HCT116 (cell line): ENCODE measurements at places on chromosomes 5 and 9. TPM values are rescaled to one million over a fixed set of nuclear protein-coding genes. Genes with fewer than 3 reads are reported as not detected.
A peak's percentile ranks its signal among the peaks of the same experiment; 100 is the strongest.

The CD14 gene
- 0.42 TPM for total RNA-seq

The INSL6 gene
- total RNA-seq: not detected

The SCGB3A2 gene
- not detected for total RNA-seq

DNA sequence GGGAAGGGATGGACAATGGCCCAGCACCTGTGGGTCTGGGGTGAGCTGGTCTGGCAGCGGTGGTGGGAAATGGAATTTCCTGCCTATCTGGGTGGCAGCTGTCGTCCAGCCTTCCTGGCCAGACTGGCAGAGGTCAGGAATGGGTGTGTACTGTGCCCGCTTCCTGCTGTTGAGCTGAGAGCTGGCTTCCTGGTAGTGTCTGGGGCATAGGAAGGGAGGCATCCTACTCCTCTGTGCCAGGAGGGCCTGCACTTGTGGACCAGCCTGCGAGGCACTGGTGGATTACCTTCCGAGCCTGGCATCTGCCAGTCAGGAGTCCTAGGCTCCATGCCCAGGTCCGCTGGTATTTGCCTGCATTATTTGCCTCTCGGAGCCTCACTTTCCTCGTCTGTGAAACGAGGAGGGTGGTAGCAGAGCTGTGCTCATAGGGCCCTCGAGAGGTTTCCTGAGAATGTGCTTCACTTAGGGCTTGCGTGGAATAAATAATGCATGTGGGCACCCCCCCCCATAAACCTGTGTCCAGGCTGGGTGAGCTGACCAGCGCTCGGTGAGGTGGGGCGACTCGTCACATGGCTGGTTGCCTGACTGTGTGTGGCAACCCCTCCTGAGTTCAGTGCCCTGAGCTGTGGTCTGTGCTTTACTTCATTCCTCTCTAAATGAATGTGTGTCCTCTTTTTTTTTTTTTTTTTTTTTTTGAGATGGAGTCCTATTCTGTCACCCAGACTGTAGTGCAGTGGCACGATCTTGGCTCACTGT is 47.7 kb downstream of the HMCN2 start:
- DNase-seq: no peak

DNA sequence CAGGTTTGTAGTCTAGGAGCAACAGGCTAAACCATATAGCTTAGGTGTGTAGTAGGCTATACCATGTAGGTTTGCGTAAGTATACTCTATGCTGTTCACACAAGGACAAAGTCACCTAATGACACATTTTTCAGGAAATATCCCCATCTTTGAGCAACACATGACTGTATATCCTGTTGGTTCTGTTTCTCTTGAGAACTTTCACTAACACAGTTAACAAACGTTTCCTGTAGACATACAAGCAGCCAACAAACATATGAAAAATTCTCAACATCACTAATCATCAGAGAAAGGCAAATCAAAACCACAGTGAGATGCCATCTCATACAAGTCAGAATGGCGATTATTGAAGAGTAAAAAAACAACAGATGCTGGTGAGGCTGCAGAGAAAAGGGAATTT is 68.2 kb downstream of the NR2F1-AS1 start:
- no peak for DNase-seq

The FOXD4L6 gene
- 0.54 TPM for total RNA-seq

The PDZD2 gene
- 0.37 TPM for total RNA-seq

DNA sequence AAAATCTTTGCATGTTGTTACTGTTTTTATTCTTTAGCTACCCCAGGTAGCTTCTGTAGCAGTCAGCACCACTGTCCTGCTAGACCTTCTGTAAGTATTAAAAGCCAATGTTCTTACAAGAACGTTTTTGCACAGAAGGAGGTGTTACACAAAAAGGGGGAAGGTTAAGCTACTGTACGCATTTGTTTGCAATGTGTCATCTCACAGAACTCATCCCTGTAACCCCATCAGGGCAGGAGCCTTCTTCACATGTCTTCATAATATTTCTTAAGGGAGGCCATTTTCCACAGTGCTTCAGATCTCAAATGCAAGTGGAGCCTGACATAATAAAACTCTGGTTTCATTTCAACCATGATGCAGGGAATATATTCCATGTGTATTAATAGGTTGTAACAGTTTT is 67.9 kb downstream of the OSMR start:
- DNase-seq: no peak

DNA sequence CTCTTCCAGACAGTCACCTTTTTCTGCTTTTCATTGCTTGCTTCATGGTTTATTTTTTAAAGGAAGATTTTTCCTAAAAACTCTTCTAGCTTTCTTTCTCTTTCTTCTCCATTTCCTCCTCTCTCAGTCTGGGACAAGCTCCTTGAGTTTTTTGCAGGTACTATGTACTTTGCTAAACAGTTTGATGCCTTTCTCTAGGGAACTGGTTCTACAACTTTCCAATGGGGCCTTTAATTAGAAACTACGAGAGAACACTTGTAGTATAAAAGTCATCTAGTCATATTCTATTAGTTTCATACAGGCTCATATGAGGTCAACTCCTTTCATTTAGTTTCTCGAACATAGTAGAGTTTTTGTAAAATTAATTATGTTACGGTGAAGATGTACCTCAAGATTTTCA is 189.6 kb downstream of the DOCK8 start:
- DNase-seq: no peak

DNA sequence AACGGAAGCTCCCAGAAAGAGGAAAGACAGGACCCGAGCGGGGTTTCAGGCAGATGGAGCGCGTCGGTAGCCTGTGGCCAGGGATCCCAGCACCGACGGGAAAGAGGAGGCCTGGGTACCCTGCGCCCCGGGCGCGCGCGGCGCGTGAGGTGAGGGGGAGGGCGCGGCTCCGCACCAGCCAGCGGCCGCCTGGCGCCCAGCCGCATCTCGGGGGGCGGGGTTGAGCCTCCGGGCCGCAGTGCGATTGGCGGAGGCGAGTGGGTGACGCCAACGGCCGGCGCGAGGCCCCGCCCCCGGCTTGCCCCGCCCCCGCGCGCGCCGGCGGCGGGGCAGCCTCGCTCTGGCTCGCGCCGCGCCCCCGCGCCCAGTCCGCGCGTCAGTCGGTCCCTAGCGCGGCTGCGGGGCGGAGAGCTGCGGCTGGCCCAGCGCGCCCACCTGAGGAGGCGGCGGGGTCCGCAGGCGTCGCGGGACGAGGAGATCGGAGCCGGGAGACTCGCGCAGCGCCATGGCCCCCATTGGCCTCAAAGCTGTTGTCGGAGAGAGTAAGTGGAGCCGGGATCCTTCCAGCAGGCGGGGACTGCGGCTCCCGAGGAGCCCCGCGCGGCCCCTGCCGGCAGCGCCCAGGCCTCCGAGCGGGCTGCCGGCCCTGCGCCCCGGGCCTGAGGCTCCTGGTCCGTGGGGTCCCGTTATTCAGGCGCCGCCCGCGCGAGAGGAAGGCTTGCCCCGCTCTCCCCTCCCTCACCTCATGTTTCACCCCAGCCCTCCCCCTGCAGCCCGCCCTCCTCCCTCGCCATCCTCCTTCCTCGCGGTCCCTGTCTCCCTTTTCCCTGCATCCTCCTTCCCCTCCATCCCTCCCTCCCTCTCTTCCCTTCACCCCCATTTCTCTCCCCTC is at the start of gene STXBP1:
Gene STXBP1, plus strand, starts transcription at position 379 of the 892 bp plus-strand sequence. Its CDS starts 127 bp downstream, at position 506.
- DNase-seq: peak; percentile 51

DNA sequence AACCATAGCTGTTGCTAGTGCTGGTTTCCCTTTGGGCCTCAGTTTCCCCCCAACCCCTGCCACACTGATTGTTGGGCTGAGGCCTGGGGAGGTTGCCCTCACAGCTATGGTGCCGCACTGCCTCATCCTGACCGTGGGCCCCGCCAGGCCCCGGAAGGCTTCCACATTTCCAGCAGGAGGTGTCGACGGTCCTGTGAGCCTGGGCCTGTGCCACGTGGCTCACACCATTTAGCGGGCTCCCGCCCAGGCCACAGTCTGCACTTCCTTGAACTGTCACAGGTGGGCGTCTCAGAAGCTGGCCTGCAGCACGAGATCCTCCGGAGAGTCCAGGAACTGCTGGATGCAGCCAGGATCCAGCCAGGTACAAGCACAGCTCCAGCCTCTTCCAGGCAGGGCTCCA is 45.7 kb downstream of the LRSAM1 start:
- no peak for DNase-seq

The TMEM215 gene
- not detected for total RNA-seq

The PCDHGC3 gene
- total RNA-seq: 1.2 TPM

- DNase-seq: no peak
These were observed 3.8 kb upstream of the GGTA1 start for GRCh38 chr9:121503444-121503843.

GRCh38 chr5:68591850-68592249 is 376.3 kb downstream of the PIK3R1 start:
- DNase-seq: no peak

DNA sequence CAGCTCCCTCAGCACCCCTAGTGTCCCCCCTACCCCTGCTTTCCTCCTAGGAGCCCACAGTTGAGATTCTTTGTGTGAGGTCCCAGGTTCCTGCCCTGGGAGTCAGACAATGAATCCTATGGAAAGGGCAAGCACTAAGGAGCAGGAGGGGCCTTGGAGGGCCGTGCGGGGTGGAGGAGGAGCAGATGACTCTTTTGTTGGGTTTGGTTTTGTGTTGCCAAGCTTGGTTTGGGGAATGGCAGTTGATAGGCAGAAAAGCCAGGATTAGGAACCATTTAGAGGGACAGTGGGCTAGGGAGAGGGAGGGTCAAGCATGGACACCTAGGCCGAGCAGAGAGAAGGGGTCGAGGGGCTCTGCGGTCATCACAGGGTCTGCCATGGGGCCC is 61.6 kb upstream of the SPTLC1 start:
- DNase-seq: no peak

GRCh38 chr5:97936231-97936630 is 753.2 kb upstream of the RIOK2 start:
- DNase-seq: no peak

The BTNL3 gene
- not detected for total RNA-seq

The KIAA0825 gene
- 1.4 TPM for total RNA-seq

DNA sequence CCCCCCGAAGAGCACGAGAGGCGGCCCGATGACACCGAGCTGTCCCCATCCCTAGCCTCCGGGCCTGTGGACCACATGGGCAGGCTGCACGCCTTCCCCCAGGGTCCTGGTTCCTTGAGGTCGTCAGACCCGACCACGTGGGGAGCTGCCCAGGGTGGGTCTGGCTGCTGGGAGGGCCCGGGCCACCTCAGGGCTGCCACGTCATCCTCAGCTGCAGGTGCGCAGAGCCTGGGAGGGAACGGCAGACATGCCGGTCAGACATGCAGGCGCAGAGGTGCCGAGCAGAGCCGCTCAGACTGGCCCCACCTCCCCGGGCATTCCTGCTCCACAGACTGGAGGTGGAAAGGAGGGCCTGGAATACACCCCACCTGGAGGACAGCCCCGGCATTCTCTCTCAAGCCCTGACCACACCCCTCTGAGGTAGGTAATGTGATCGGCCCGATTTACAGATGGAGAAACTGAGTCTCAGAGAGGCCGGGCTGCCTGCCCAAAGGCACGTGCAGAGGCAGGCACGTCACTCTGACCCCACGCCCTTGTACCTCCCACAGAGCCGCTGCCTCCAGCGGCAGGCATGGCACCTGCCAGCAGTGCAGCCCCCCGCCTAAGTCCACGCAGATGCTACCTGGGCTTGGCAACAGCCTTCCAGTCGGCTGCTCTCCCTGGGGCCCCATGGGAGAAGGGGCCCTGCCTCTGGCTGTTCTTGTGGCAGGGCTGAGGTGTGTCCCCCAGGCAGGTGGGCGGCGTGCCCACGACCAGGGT is 649 bp downstream of the CCDC187 start:
- no peak for DNase-seq

DNA sequence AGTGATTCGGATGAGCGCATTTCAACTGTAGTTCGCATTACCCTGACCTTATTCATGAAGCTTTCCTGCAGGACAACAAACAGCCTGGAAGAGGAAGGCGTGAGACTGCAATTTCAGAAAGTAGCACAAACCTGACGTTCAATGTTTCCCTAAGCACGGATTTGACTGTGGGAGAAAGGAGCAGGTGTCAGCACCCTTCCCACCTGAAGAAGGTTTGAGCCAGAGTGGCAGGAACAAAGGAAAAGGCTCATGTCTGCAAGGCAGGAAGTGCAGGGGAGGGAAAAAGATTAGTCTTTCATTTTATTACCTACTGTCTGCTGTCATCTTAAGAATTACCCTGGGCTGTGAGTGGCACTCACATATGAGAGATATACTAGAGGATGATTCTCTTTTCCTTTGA is 114.0 kb downstream of the MED10 start:
- no peak for DNase-seq

DNA sequence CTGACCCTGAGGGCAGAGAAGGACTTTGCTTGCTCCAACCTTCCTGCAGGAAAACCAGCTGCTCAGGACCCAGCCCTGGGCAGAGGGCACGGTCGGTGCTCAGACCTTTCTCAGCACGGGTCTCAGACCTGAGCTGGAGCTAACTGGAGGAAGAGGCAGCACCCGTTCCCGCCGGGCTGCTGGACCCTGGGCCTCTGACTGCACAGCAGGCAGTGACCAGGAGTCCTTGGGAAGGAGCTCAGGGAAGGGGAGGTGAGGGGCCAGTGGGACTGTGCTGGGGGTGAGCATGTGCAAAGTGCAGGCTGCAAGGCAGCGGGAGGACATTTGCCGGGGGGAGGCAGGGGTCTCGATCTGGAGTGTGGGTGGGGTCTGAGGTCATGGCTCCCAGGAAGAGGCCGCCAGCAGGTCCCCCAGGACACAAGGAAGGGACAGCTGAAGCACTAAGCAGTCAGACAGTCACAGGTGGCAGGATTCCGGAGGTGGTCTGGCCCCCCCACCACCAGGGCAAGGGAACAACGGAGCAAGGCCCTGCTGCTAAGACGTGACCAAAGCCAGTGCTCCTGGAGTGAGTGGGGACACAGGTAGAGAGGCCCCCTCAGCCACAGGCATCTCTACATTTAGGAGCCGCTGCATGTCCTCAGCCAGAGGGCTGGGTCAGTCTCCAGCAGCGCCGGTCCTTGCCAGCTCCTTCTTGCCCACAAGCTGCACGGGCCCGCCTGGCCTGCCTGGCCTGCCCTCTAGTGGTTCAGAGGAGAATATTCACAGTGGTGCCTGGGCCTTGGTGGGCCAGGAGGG is 4.8 kb upstream of the DPM2 start:
- no peak for DNase-seq

DNA sequence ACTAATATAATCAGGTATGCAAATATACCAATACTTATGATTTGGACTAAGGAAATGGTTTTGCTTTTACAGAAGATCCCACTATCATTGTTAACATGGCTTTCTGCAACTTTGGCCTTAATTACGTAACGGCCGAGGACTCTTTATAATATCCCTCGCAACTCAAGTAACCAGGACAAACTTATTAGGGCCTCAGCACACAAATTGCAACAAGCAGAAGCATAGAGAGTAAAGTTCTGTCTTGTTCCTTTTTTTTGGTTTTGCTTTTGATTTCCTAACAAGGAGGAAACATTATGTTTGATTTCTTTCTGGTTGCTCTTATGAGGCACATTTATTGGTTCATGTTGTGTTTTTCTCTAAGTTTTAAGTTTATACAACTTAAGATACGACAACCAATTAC is 60.4 kb downstream of the RORB start:
- no peak for DNase-seq

DNA sequence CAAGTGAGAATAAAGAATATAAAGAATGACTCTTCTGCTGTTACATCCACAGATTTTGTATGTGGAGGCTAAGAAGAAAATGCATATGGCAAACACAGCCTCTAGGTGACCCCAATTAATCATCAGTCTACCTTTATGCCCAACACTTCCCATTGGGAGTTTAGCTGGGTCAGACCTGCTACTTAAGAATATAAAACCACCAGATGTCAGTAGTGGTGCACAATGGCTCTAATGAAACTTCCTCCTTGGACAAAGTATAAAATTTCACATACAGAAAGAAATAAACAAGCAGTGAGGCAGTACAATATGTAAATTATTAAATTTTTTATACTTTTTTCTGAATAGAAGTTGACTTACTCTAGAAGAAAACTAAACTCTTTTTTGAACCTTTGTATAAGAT is 539.9 kb downstream of the BRINP1 start:
- DNase-seq: no peak

GRCh38 chr9:21141427-21141882 is at the start of gene IFNW1:
Gene IFNW1 (minus strand): TSS chr9:21141832. CDS start chr9:21141570, 262 bp downstream.
- no peak for DNase-seq

The RLN2 gene
- not detected for total RNA-seq

The PAX5 gene
- total RNA-seq: 0.17 TPM
